ENCODE measurements at places on chromosomes 6 and 20.

- DNase-seq = no peak
These were observed 88.9 kb upstream of the NT5E start for GRCh38 chr6:85360794-85361642.

DNA sequence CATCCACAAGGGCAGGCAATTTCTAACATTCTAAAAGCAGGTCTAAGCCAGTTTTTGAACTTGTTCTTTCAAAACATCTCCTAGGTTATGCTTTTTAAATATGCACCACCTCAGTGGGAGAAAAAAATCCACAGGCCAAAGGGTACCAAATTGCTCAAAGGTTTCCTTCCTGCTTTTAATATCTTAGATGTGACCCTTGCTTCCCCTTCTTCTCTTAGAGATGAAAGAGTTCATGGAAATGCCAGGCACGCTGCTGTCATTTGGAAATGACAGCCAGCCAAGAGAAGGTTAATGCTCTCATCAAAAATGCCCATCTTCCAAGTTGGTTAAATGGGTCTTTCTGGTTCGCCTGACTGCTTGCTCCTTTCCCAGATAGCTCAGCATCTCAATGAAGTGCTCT lies 497.1 kb downstream of the CD83 start:
- DNase-seq = no peak

DNA sequence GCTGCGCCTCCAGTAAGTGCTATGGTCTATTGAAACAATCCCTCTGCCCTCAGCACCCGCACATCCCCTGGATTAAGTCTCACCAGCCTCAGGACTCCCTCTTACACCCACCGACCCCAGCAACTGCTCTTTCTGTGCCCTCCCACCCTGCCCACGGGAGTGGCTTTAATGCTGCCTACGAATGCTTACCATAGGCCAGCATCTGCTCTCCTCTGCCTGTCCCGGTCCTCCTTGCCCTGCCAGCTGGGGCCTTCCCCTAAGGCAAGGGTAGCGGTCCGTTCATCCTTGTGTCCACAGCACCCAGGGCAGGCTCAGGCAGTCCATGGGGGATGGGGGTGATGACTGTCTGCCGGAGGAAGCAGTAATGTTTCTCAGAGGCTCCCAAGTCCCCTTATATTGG lies 4.1 kb downstream of the EBF4 start:
- no peak for DNase-seq

GRCh38 chr6:131858765-131859415 lies 51.1 kb downstream of the ENPP1 start:
- no peak for DNase-seq

Data from stimulated activated CD4-positive, alpha-beta T cell treated with anti-CD3 and anti-CD28 coated beads, Interleukin-2, amount 100 ng/mL, for 24 hours (primary cell).